ENCODE measurements at places on chromosomes 3 and 15. TPM values are rescaled to one million over a fixed set of nuclear protein-coding genes. Genes with fewer than 3 reads are reported as not detected.

GRCh38 chr3:123294296-123294938 lies 92.7 kb downstream of the SEC22A start:
- DNase-seq: no peak
- no peaks in the 10 kb centered on the region for H3K36me3 ChIP-seq
- no peak overlapping the region for H3K27ac ChIP-seq
- H3K27me3 ChIP-seq: no peaks in the 10 kb centered on the region

The PAK6 gene
- total RNA-seq: 5.6 TPM

GRCh38 chr15:58543664-58544335 lies 112.0 kb downstream of the LIPC start:
- no peaks in the 10 kb centered on the region for H3K36me3 ChIP-seq
- H3K27ac ChIP-seq: no peak overlapping the region
- H3K4me3 ChIP-seq: no peak overlapping the region
- DNase-seq: no peak

GRCh38 chr15:37007301-37007700 lies 93.0 kb downstream of the MEIS2 start:
- no peak overlapping the region for H3K4me3 ChIP-seq
- no peaks in the 10 kb centered on the region for H3K27me3 ChIP-seq
- no peak overlapping the region for H3K27ac ChIP-seq
- DNase-seq: no peak
- H3K4me1 ChIP-seq: no peaks in the 10 kb centered on the region

The CTXND1 gene
- total RNA-seq: 1.8 TPM

GRCh38 chr15:68389936-68390817 lies 41.8 kb downstream of the ITGA11 start:
- DNase-seq: no peak
- no peak overlapping the region for H3K4me3 ChIP-seq
- no peak overlapping the region for H3K27ac ChIP-seq
- H3K4me1 ChIP-seq: no peaks in the 10 kb centered on the region
- peaks cover 4% of the 10 kb centered on the region for H3K27me3 ChIP-seq

DNA sequence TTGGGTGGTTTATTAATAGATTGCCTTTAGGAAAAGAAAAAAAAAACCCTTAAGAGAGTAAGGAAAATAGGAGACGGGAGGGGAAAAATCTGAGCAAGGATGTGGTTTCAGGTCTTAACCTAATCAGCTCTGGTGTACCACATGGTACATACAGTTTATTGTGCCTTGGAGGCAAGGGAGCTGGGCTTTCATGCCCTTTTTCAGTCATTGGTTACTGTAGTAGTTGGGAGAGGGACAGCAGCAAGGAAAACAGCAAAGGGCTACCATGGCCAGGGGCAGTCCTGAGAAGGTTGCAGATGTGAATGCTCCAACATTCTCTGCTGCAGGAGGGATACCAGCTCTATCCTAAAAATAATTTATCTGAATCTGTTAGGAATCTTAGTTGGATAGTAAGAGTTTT lies 5.9 kb downstream of the CMC1 start:
- H3K4me3 ChIP-seq: no peak overlapping the region
- H3K27ac ChIP-seq: no peak overlapping the region
- DNase-seq: no peak
- H3K36me3 ChIP-seq: no peaks in the 10 kb centered on the region

GRCh38 chr15:59847968-59848367 lies 156.1 kb upstream of the FOXB1 start:
- H3K27ac ChIP-seq: no peak overlapping the region
- DNase-seq: no peak
- no peak overlapping the region for H3K4me3 ChIP-seq
- H3K36me3 ChIP-seq: no peaks in the 10 kb centered on the region

GRCh38 chr15:88832820-88833730 lies 29.8 kb downstream of the ACAN start:
- no peaks in the 10 kb centered on the region for H3K4me1 ChIP-seq
- H3K27me3 ChIP-seq: no peaks in the 10 kb centered on the region
- no peaks in the 10 kb centered on the region for H3K36me3 ChIP-seq
- no peak overlapping the region for H3K27ac ChIP-seq
- no peak for DNase-seq
